CD4-positive, alpha-beta T cell treated with Interleukin-6 at 100 ng/mL for 8 hours (primary cell): ENCODE measurements at places on chromosomes 1 and 21.
A peak's percentile ranks its signal among the peaks of the same experiment; 100 is the strongest.

- no peak for DNase-seq
Measured at GRCh38 chr1:31161571-31161970, 78.1 kb downstream of the NKAIN1 start.

- no peak for DNase-seq
Measured at GRCh38 chr1:92768296-92768695, 16.6 kb downstream of the EVI5 start.

DNA sequence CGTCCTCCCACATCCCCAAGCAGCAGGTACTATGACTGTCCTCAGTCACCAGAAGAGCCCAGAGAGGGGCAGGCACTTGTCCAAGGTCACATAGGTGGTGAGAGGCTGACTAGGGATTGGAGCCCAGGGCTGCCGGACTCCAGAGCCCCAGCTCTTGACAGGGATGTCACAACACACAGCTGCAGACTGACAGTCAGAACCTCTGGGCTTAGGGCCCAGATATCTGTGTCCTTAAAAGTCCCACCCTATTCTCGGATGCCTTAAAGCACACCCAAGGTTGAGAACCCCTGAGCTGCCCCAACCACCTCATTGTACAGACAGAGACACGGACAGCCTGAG lies 622.9 kb downstream of the MATN1 start:
- DNase-seq = no peak

DNA sequence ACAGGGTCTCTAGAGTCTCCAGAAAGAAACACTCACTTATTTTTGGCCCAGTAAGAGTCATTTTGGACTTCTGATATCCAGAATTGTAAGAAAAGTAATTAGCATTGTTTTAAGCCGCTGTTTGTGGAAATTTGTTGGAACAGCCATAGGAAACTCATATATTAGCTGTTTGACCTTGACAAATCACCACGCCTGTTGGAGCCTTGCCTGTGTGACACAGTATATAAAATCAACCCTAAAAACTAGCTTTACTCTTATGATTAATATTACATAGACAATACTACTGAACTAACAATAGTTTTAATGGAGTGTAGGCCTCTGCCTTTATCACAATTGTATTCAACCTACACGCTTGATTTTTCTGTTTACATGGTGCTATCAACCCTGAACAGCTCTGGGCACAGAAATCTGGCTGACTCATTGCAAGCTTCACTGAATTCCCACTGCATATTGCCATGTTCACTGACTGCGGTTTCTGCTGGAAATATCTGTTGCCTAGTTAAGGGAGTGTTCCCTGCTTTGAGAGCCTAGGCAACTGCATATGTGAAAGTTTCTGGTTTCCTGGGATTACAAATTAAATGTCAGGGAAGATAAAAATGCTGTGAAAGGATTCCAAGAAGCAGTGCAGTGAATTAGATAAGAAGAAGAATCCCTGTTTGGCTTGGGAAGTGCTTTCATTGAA lies 419.5 kb upstream of the DEPDC1 start:
- no peak for DNase-seq

DNA sequence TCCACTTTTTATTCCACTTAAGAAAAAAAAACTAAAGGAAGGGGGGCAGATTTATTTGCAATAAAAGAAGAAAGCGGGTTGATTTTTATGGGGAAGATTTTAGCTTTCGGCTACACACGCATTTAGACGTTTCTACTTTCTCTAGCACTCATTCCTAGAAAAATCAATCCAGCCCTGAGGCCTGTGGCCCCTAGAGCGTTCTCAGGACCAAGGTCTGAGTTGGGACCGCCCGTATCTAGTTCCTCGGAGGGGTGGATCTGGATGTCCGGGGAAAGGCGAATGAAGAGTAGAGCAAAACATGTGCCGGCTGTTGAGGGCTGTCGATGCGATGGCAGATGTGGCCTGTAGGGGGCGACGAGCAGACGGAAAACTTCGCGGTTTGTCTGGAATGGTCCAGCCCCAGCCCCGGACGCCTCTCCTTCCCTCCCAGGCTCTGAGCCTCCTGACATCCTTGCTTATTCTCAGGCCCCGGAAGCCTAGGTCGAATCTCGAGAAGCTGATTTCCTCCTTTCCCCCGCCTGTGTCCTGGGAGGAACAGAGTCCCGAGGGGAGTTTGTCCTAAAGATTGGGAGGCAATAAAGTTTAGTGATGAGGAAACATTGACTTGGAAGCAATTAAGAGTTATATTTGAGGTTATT lies 5.2 kb downstream of the FOXD3 start:
- DNase-seq = peak; percentile 12

DNA sequence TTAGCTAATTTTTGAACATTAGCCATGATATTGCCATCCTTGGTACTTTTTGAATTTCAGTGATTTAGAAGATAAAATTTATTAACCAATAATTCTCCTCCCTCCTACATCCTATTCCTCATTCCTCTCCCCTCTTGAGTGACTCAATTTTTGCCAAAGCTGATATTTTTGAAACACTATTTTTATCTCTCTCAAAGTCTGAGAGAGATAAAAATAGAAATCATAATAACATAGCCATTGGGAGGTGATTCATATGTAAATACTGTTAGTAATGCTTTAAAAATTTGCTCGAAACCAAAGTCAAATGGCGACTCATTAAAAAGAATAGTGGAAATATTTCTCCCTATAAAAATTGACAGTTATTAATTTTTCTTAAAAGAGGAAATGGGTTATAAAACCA lies 97.4 kb downstream of the PATJ start:
- no peak for DNase-seq
